ENCODE measurements at places on chromosomes 5 and 9. TPM values are rescaled to one million over a fixed set of nuclear protein-coding genes. Genes with fewer than 3 reads are reported as not detected.

ITGA1 gene
- 29.2 TPM for total RNA-seq

DOCK8 gene
- total RNA-seq, result 5.7 TPM

ZBED3 gene
- total RNA-seq, result 4.7 TPM

INVS gene
- total RNA-seq, result 6.1 TPM

DNA sequence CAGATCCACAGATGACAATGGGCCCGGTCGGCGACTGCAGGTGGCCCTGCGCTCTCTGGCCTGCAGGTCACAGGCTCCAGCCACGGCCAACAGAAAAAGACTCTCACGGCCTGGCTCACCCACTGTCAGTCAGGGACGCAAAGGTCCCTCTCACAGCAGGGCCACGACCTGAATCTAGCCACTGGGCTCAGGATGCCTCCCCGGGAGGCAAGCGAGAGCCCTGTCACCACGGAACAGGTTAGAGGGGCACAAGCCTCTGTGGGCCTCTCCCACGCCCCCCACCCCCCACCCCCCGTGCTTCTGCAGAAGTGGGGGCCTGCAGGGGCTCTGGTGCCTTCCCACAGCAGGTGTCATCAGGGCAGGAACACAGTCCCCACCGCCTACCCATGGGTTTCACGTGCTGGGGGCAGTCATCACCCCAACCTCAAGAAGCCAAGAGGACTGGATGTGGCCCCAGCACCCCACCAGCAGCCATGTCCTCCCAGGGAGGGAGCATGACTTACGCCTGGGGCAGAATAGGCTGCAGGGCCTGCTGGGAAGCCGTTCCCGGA, 17.3 kb upstream of the EGFL7 start:
- DNase-seq, result no peak

- no peak for DNase-seq
Observed at GRCh38 chr5:39605145-39605544, 180.4 kb upstream of the DAB2 start.

GRCh38 chr5:73256862-73257261, 83.9 kb downstream of the TMEM174 start:
- no peak for DNase-seq

GRCh38 chr5:137699336-137700281, 36.3 kb downstream of the KLHL3 start:
- DNase-seq, result no peak

GRCh38 chr5:68002836-68003235, 212.7 kb upstream of the PIK3R1 start:
- no peak for DNase-seq

GRCh38 chr9:129573977-129574376, 46.9 kb downstream of the C9orf50 start:
- DNase-seq, result no peak

- DNase-seq, result no peak
Observed at GRCh38 chr5:81522571-81522970, 128.6 kb upstream of the ACOT12 start.

DNA sequence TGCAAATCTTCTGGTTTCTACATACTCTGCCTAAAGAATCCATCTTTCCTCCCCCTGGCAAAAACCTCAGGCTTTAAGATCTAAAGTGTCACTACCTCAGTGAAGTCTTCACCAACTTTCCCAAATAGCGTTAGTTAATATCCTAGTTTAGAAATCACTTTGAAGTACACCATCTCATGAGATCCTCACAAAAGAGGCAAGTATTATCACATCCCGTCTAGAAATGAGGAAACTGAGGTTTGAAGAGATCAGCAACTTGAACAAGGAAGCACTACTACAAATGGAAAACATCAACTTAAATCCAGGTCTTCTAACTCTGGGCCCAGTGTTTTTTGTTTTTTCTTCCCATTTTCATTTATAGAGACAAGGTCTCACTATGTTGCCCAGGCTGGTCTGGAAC, 4.6 kb downstream of the AP3B1 start:
- DNase-seq, result no peak

DNA sequence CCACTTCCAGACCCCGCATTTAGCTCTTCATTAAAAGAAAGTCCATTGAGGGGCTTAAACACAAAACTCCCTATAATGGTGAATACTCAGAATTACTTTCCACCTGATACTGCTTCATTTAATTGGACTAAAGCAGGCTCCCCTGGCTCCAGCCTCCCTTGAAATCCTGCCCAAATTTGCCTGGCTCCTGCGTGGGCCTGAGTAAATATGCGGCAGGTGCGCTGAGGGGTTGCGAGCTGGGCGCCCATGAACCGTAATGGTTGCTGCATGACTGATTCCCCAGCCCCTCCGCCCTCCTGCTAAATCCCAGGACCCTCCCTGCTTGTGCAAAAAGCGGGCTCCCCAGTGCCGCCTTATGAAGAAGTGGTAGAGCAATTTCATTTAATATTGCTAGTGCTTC, 639.7 kb downstream of the BNC2 start:
- no peak for DNase-seq

- no peak for DNase-seq
Observed at GRCh38 chr5:64682608-64683007, 7.7 kb upstream of the SHISAL2B start.

GRCh38 chr5:108911055-108911454, 163.4 kb downstream of the FER start:
- DNase-seq, result no peak

DNA sequence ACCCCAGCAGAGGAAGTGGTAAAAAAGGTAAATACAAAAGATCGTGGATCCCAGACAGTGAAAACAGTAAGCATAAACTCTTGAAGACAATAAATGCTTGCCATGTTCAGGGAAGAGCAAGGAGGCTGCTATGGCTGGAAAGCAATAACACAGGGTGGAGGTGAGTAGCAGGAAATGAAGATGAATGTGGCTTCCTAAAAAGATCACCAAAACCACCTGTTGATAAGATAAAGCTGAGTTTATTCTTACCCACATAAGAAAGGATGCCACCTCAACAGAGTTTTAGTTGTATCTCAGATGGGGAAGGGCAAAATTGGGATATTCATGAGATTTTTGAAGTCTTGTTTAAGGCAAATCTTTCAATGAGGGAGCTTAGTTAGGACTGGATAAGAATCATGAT, 273.3 kb downstream of the MSX2 start:
- no peak for DNase-seq

DNA sequence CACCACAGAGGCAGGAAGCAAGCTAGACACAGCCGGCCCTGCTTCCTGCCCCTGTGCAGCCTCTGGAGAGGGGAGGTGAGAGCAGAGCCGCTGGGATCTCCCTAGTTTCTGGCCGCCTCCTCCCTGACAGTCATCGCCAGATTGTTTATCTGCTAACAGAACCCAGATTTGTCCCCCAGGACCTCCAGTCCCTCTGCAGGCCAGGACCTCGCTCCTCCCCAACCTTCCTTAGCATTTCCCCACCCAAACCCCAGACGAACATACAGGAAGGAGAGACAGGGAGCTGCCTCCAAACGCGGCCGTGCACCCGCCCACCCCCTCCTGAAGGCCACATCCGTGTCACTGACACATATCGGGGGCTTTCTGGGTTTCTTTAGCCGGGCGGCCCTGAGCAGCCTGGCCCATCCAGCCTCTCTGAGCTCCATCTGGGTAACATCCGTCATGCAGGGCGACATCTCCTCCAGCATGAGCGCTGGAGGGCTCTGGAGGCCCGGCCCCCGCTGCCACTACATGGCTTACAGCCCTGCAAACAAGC, 47.5 kb downstream of the DBH start:
- peak; percentile 81 for DNase-seq

- DNase-seq, result no peak
Observed at GRCh38 chr5:115459855-115460341, 84.7 kb downstream of the FEM1C start.

All from left ventricle myocardium superior (tissue), 1 donor.